Transverse colon (tissue), 4 donors: ENCODE measurements at places on chromosomes 3 and 15. TPM values are rescaled to one million over a fixed set of nuclear protein-coding genes. Genes with fewer than 3 reads are reported as not detected.
A peak's percentile ranks its signal among the peaks of the same experiment; 100 is the strongest.

DNA sequence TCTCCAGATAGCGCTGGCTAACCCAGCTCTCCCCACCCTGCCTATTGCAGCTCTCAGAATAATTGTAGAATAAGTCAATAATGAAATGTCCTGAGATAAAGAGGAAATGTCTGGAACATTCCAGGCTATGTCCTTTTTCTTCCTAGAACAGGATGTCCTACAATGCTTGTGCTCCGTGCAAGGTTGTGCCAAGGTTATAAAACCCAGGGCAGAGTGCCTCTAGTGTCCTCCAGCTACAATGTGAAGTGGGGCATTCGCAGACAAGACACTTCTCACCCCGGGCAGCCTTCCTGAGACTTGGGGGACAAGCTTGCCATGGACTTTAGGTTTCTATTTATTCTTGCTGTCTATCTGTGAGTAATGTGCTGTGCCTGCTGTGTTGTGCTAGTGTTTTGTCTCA lies 900.6 kb downstream of the TUSC7 start:
- no peaks in the 10 kb centered on the region for H3K27me3 ChIP-seq
- no peaks in the 10 kb centered on the region for H3K36me3 ChIP-seq
- no peak overlapping the region for H3K27ac ChIP-seq
- DNase-seq = no peak

The TERC gene
- total RNA-seq = 276 TPM

DNA sequence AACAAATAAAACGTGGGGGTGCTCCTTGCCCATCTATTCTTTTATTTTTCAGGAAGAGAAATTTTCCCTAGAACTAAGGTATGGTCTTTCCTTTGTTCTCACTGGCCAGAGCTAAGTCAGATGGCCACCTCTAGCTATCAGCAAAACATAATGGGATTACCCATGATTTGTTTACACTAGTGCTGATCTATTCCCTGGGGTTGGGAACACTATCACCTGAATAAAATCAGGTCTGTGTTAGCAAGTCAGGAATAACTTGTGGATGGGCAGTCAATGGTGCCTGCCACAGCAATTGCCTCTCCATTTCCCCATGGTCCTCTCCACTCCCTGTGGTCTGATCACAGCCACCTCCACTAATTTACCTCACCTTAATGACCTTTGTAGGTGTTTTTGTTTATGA lies 181.7 kb upstream of the CADPS start:
- H3K4me1 ChIP-seq = no peaks in the 10 kb centered on the region
- no peak overlapping the region for H3K4me3 ChIP-seq
- DNase-seq = no peak
- no peaks in the 10 kb centered on the region for H3K27me3 ChIP-seq

DNA sequence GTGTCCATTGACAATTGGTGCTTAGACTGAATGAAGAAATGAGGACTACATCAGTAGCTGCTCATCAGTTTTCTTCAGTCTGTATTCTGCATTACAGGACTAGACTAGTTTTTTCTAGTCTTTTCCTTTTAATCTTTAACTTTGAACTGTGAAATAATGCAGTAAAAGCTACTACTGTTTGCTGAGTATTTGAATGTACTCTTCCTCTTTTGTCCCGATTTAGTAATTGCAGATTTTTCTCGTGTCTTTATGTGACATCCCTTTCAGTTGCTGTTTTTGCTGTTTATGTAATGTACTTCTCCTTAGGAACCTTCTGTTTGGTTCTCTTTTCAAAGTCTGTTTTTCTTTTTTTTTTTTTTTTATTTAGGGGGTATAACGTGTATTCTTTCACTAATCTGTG lies 17.4 kb downstream of the MFSD1 start:
- no peak overlapping the region for H3K4me3 ChIP-seq
- peak overlapping the region; percentile 43 for H3K27ac ChIP-seq

DNA sequence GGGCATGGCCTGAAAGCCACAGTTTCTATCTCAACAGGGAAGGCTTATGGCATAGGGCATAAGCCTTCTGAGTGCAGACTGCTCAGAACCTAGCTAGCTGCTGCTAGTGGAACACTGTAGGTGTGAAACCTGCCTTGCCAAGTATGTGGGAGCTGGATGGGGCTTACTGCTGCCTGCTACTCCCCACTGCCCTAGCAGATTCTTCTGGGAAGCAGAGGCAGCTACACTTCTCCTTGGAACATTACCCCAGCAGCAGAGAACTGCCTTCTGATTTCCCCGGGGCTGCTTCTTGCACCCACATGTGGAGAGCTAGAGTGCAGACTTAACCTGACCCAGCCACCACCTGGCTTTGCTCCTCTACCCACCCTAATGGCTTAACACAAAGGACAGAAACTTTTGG lies 215.7 kb downstream of the POLQ start:
- no peaks in the 10 kb centered on the region for H3K4me1 ChIP-seq
- no peaks in the 10 kb centered on the region for H3K27me3 ChIP-seq
- H3K4me3 ChIP-seq = no peak overlapping the region
- H3K36me3 ChIP-seq = no peaks in the 10 kb centered on the region

The HCLS1 gene
- total RNA-seq = 41.9 TPM

- H3K27ac ChIP-seq = no peak overlapping the region
- DNase-seq = no peak
- H3K27me3 ChIP-seq = peaks cover 18% of the 10 kb centered on the region
- H3K36me3 ChIP-seq = no peaks in the 10 kb centered on the region
- no peaks in the 10 kb centered on the region for H3K4me1 ChIP-seq
These were observed 119.4 kb upstream of the PRR20G start for GRCh38 chr3:127407026-127407939.

GRCh38 chr15:29569533-29570092 lies 252.7 kb downstream of the TJP1 start:
- peak overlapping the region; percentile 66 for H3K4me3 ChIP-seq
- peaks cover 53% of the 10 kb centered on the region for H3K27me3 ChIP-seq
- no peaks in the 10 kb centered on the region for H3K36me3 ChIP-seq

The SPESP1 gene
- 2.5 TPM for total RNA-seq

The SPINK8 gene
- total RNA-seq = not detected

DNA sequence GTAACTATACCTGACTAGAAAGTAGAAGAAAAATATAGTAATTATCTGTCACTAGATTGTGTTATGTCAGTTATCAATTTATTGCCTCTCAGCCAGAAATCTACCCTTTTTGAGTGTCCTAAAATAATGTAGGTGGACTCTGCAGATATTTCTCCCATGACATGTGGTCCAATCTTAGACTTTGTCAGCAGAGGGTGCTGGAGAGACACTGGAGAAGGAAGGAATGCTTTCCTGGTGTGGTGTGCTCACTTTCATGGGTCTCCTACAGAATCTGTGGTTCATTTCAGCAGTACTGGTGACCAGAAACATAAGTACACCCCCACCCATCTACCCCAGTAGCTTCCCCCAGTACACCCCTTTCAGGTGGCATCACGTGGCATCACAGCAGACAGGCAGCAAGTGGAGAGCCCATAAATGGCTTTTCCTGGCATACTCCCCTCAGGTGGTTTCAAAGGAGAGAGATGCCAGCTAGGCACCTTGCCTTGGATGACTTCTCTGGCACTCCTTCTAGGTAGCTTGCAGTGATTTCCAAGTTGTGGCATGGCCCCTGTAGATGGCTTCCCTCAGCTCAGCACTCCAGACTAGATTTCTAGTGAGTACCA lies 114.7 kb downstream of the GADL1 start:
- no peak for DNase-seq
- H3K4me1 ChIP-seq = no peaks in the 10 kb centered on the region
- H3K27me3 ChIP-seq = no peaks in the 10 kb centered on the region
- H3K36me3 ChIP-seq = no peaks in the 10 kb centered on the region
- no peak overlapping the region for H3K4me3 ChIP-seq
- H3K27ac ChIP-seq = no peak overlapping the region

The CLDN11 gene
- total RNA-seq = 4.6 TPM

The KBTBD13 gene
- not detected for total RNA-seq

GRCh38 chr15:34616613-34617012 lies 33.2 kb upstream of the GOLGA8B start:
- H3K27me3 ChIP-seq = peaks cover 6% of the 10 kb centered on the region
- H3K36me3 ChIP-seq = no peaks in the 10 kb centered on the region
- no peak for DNase-seq
- no peaks in the 10 kb centered on the region for H3K4me1 ChIP-seq

- no peaks in the 10 kb centered on the region for H3K27me3 ChIP-seq
- H3K4me3 ChIP-seq = no peak overlapping the region
- no peak for DNase-seq
- H3K36me3 ChIP-seq = no peaks in the 10 kb centered on the region
- H3K27ac ChIP-seq = no peak overlapping the region
- no peaks in the 10 kb centered on the region for H3K4me1 ChIP-seq
These were observed 7.4 kb upstream of the FGF7 start for GRCh38 chr15:49415638-49416037.

DNA sequence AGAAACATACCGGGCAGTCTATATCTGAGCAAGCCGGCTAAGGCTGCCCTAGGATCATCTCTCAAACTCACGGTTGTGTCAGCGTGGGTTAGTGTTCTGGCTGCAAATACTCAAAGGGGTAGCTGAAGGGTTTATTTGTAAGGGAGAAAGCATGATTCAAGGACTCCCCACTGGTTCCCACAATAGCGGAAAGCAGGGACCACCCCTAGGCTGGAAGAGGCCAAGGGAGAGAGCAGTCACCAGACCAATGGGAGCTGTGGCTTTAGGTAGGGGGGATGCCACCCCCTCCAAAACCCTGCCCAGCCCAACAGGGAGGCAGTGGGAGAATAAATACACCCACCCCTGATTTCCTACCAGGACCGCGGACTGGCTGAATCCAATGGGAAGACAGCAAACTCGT lies 7.3 kb upstream of the LMCD1 start:
- no peaks in the 10 kb centered on the region for H3K27me3 ChIP-seq
- H3K27ac ChIP-seq = no peak overlapping the region
- no peak overlapping the region for H3K4me3 ChIP-seq
- DNase-seq = no peak

DNA sequence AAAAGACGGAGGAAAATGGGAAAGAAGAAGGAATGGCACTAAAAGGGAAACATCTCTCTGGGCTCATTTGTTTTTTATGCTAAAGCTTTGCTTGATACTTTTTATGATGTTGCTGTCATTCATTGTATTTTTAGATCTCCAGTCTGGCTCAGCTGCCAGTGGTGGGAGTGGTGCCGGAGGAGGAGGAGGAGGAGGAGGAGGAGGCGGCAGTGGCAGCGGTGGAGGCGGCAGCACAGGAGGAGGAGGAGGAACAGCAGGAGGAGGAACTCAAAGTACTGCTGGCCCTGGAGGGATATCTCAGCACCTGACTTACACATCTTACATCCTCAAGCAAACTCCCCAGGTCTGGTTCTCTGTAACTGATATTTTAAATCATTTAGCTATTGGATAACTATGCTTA lies 49.6 kb downstream of the MAP6D1 start:
- H3K27ac ChIP-seq = no peak overlapping the region
- no peaks in the 10 kb centered on the region for H3K4me1 ChIP-seq
- H3K27me3 ChIP-seq = no peaks in the 10 kb centered on the region

The ZBTB20 gene
- 44.6 TPM for total RNA-seq

- DNase-seq = no peak
- no peaks in the 10 kb centered on the region for H3K36me3 ChIP-seq
- H3K4me1 ChIP-seq = no peaks in the 10 kb centered on the region
- no peak overlapping the region for H3K27ac ChIP-seq
- H3K27me3 ChIP-seq = no peaks in the 10 kb centered on the region
- H3K4me3 ChIP-seq = no peak overlapping the region
These were observed 847.2 kb downstream of the TUSC7 start for GRCh38 chr3:117556646-117557407.

DNA sequence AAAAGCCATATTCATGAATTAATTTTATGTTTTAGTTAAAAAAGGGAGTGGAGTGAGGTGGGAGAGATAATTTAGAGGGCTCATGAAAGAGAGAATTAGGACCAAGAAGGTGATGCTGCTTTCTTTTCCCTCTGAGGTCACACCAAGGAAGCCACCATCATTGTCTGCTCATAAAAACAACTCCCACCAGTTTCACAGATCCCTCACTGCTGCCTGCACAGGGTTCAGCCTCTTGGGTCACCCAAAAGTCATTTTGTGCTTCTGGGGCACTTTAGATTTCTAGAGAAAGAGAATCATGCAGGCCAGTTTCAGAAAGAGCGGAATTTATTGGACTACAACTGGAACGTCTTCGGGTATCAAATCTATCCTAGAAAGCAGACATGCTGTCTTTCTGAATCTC lies 241.4 kb upstream of the EOMES start:
- no peak overlapping the region for H3K4me3 ChIP-seq
- H3K36me3 ChIP-seq = no peaks in the 10 kb centered on the region
- no peaks in the 10 kb centered on the region for H3K27me3 ChIP-seq
- no peak for DNase-seq

DNA sequence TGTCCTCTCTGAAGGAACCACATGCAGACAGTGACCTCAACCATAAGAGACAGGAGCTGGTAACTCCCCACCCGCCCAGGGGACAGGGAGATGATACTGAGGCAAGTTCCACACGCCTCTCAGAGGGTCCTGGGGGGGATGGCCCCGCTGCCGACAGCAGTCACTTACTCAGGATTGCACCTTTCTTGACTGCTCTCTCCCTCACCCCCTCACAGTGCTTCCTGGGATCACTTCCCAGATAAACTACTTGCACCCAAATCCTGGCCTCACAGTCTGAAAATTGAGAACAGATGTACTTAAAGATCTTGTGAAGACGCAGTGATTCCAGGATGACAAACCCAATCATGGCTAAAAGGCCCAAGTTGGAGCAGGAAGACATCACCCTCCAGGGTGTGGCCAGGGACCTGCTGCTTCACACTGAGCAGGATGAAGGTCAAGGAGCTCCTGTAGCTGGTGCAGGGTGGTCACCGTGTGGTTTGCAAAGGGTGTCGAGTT lies 207.6 kb downstream of the ADAMTS17 start:
- H3K4me3 ChIP-seq = no peak overlapping the region
- H3K4me1 ChIP-seq = no peaks in the 10 kb centered on the region
- no peaks in the 10 kb centered on the region for H3K27me3 ChIP-seq
- no peaks in the 10 kb centered on the region for H3K36me3 ChIP-seq
- DNase-seq = no peak

- no peaks in the 10 kb centered on the region for H3K36me3 ChIP-seq
- DNase-seq = no peak
- H3K27me3 ChIP-seq = no peaks in the 10 kb centered on the region
- no peaks in the 10 kb centered on the region for H3K4me1 ChIP-seq
- no peak overlapping the region for H3K4me3 ChIP-seq
- H3K27ac ChIP-seq = no peak overlapping the region
These were observed 9.4 kb downstream of the SENP2 start for GRCh38 chr3:185595526-185595925.

- no peaks in the 10 kb centered on the region for H3K4me1 ChIP-seq
- no peaks in the 10 kb centered on the region for H3K27me3 ChIP-seq
- no peak for DNase-seq
- no peaks in the 10 kb centered on the region for H3K36me3 ChIP-seq
- H3K27ac ChIP-seq = no peak overlapping the region
These were observed 29.7 kb upstream of the IREB2 start for GRCh38 chr15:78408355-78408640.

- no peak overlapping the region for H3K27ac ChIP-seq
- no peak overlapping the region for H3K4me3 ChIP-seq
- H3K27me3 ChIP-seq = no peaks in the 10 kb centered on the region
- H3K4me1 ChIP-seq = no peaks in the 10 kb centered on the region
- no peak for DNase-seq
These were observed 35.7 kb upstream of the GSK3B start for GRCh38 chr3:120129718-120130513.

- no peak overlapping the region for H3K27ac ChIP-seq
- no peak for DNase-seq
- H3K36me3 ChIP-seq = no peaks in the 10 kb centered on the region
- H3K4me3 ChIP-seq = no peak overlapping the region
These were observed 24.8 kb downstream of the CBLB start for GRCh38 chr3:105843994-105844393.

- no peaks in the 10 kb centered on the region for H3K27me3 ChIP-seq
- no peaks in the 10 kb centered on the region for H3K4me1 ChIP-seq
- H3K4me3 ChIP-seq = no peak overlapping the region
- no peak for DNase-seq
- no peak overlapping the region for H3K27ac ChIP-seq
These were observed 336.6 kb upstream of the SLCO3A1 start for GRCh38 chr15:91516866-91517265.

GRCh38 chr15:79981831-79982455 lies 10.9 kb upstream of the BCL2A1 start:
- no peak overlapping the region for H3K4me3 ChIP-seq
- H3K27ac ChIP-seq = no peak overlapping the region
- no peaks in the 10 kb centered on the region for H3K36me3 ChIP-seq
- no peaks in the 10 kb centered on the region for H3K27me3 ChIP-seq
